Caudate nucleus (tissue), 63 donors: ENCODE measurements at places on chromosomes 3 and 15.

GRCh38 chr3:188647237-188647636 lies 493.3 kb downstream of the LPP start:
- DNase-seq = no peak

GRCh38 chr3:125140818-125141595 lies 71.5 kb downstream of the SLC12A8 start:
- DNase-seq = no peak

GRCh38 chr15:62845241-62846126 lies 197.1 kb upstream of the TPM1 start:
- DNase-seq = no peak

DNA sequence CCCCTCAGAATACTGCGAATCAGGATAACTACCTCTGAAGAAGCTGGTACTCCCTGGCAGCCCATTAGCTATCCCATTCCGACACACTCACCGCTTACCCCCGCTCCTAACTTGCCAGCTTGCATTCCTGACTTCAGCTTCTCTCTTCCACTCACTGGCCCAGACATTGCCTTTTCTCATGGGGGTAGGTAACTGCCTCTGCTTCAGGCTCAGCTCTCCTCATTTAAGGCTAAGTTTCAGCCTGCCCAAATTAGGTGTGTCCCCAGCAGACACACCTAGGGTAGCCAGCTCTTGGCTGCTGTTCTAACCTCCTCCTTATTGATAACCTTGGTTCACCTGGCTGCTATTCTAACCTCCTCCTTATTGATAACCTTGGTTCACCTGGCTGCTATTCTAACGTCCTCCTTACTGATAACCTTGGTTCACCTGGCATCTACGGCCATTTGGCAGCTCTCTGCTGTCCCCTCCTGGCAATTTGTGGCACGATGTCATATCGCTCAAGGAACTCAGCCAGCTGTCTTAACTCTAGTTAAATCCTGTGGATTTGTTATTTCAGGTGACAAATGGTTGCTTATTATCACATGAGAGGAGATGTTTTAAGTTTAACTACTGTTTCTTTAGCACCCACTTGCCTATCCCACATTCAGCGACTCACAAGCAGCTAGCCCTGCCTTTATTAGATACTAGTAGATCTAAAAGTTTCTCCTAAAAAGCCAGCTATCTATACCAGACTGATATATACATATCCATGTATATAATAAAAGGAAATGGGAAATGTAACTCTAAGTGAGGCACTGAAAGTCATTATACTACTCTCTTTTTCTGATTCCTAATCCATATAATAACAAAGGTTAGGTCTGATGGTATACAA lies 106.5 kb upstream of the ACP3 start:
- no peak for DNase-seq

DNA sequence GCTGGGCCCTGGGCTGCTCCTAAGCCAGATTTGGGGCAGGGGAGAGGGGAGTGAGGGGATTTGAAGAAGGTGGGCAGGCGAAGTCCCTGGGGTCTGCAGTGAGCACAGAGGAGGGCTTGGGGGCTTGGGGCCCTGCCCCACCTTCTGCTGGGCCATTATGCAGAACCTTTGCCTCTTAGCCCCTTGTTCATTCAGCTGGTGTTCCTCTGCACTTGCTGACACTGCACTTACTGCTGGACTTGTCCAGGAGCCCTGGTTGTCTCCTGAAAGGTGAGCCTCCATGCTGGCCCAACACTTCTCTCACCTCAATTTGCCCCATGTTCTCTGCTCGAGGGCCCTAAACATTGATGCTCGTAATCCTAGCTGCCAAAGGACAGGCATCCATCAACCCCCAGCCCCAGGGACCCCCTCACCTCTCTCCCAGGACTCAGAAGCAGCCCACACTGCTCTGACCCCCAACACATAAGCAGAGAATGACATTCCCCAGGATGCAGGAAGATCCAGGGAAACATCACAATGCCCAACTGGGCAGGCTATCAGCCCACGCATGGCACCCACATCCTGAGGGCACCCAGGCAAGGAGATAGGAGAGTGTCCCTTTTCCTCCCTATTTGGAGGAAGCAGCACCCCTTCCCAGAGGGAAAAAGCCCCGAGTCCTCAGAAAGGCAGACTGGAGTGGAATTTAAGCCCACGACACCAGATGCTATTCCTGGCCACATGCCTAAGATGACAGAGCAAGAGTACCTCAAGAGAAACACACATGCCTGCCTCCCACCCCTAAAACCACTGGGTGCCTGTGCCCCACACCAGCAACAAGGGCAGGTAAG lies 76.8 kb downstream of the ADCY5 start:
- DNase-seq = no peak

DNA sequence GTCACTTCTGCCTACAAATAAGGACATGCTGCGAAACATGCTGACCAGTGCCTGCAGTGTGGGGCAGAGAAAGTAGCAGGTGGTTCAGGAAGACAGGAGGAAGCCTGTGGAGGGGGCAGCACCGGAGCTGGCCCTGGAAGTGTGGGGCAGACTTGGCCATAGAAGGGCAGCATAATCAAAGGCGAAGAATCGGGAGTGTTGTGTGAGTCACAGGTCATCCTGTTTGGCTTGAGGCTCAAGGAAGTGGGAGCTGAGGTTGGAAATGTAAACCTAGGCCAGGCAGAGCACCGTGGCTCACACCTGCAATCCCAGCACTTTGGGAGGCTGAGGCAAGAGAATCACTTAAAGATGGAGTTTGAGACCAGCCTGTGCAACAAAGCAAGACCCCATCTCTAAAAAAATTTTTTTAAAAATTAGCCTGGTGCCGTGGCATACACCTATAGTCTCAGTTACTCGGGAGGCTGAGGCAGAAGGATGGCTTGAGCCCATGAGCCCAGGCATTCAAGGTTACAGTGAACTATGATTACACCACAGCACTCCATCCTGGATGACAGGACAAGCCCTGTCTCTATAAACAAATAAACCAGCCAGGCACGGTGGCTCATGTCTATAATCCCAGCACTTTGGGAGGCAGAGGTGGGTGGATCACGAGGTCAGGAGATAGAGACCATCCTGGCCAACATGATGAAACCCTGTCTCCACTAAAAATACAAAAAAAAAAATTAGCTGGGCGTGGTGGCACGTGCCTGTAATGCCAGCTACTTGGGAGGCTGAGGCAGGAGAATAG lies 54.0 kb downstream of the FAM43A start:
- no peak for DNase-seq

DNA sequence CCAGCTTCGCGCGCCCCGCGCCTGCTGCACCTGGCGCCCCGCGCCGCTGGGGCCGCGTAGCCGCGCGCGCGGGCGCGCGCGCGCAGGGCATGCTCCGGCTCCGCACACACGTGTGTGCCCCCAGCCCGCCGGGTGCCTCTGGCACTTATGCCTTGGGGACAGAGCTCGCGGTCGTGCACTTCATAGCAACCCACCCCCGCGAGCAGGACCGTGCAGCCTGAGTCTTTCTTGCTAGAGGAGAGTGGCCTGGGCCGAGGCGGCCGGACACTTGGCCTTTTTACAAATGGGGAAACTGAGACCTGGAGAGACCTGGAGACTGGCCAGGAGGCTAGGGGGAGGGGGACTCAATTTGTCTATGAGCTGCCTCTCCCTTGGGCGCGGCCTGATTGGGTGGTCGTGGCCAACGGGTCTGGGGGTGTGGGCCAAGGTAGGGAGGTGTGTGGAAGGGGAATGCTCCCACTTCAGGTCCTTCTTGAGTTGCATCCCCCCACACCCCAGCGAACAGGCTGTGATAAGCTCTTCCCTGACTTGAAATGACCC lies 562 bp downstream of the NBEAL2 start:
- DNase-seq = no peak

DNA sequence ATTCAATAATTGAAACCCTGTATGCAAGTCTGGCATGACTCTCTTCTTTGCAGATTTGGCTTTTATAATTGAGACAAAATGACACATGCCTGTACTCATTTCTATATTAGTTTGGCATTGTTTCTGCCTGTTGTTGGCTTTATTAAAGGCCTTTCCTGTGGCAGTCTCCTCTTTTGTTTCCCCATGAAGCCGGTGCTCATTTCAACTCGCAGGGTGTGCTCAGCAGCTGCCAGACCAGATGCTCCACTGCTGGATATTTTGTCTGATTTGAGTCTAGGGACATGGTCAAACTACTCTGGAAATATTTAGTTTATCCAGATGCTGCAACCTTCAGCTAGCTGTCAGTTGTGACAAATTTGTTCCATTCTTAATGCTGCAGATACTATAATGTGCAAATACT lies 445.3 kb downstream of the NAALADL2 start:
- DNase-seq = no peak

DNA sequence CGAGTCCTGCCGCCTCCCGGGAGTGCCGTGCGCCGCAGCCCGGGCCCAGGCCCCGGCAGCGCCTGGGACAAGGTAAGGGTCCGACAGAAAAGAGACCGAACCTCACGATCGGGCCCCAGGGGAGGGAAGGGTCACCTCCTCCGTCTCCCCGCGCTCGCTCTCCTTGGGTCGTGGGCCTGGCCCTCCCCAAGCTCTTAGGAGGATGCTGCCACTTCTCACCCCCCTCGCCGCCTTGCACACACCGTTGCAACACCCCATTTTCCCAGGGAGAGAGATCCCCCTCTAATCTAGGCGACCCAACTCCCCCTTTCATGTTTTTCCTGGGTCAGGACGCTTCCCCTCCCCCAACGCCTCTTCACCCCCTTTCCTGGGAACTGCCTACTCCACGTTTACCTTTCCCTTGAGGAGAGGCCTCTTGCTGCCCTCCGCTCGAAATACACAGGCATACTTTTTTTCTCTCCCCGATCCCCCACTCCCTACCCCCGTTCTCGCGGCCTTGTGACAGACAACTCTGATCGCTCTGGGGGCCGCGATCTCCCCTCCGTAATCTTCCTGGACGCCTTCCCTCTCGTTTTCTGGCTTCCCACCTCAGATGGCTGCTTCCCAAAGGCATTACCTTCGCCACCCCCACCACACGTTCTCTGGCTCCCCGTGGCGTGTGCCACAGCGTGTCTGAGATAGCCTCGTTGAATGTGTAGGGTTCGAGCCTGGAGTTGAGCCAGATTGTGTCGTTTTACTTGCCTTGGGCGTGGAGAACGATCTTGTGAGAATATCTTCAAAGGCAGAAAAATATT lies 688 bp downstream of the SETD5 start:
- no peak for DNase-seq

- no peak for DNase-seq
These were observed 280.1 kb downstream of the SV2B start for GRCh38 chr15:91380114-91380513.
